Retinal pigment epithelial cell (primary cell): ENCODE measurements at places on chromosomes 1 and 21.

DNA sequence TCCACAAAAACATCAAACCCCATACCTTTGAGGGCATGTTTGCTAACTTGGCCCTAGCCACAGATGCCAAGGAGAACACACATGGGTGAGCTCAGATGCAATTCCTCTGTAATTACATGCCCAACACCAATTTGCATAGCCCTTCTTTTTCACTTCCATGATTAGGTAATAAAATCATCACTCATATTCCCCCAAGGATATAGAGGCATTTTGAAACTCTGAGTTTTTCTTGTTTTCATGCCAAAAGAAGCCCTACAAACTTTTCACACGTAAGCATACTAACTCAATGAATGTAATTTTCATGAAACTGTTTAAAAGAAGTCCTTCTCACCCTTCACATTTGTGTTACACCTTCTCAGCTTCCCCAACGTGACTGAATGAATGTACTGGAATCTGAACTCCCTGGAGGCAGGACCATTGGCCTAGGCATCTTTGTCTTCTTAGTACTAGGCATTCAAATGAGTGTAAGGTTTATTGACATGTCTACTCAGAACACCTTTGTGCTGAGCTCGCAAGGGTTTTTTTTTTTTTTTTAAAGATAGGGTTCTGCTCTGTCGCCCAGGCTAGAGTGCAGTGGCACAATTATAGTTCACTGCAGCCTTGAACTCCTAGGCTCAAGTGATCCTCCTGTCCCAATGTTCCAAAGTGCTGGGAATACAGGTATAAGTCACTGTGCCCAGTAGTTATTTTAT, 31.0 kb downstream of the FBXO42 start:
- DNase-seq, result no peak

- DNase-seq, result no peak
These were observed 32.8 kb downstream of the DPT start for GRCh38 chr1:168696125-168696760.

GRCh38 chr1:22959545-22960360, 12.9 kb downstream of the LACTBL1 start:
- DNase-seq, result no peak

DNA sequence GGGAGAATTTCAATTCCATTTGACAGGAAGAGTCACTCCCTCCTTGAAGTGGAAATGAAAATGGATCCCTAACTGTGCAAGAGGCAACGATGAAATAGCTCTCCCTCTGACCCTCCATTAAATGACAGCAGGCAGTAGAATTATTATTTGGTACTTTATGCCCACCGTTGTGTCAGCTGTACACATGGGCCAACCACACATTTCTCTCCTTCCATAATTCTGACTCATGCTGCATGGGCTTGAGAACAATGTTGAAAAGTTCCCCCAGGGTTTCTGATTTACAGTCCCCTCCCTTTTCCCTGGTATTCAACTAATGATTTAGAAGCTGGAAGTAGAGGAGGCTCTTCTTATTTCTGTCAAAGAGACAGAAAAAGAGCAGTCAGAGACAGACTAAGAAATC, 103.5 kb downstream of the RGS7 start:
- DNase-seq, result no peak

GRCh38 chr1:221032637-221033280, 153.5 kb downstream of the HLX start:
- DNase-seq, result no peak

GRCh38 chr1:100921110-100921706, 25.3 kb downstream of the SLC30A7 start:
- no peak for DNase-seq

GRCh38 chr1:221334062-221334461, 407.8 kb downstream of the DUSP10 start:
- DNase-seq, result no peak

DNA sequence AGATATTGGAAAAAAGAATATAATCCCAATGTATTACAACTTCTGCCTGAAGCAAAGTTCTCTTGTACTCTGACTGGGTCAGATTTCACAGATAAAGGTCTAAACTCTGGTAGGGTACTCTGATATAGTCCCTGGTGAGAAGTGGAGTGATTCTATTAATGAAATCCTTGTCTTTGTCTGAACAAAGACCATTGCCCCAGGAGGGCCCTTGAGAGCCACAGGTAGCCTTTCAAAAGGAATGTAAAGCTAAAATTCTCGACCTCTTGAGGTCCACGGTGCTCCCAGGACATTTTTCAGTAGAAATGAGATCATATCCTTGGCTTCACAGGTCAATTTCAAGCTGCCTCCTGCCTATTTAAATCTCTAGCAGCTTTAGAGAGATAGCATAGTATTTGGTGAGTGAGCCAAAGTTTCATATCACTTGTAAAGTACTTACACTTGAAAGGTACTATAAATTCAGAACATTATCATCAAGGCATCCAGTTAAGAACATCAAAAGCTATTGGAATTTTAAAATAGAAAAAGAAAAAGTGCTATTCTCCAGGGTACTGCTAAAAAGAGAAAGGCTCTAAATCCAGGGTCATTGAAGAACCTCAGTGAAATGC, 10.1 kb downstream of the TNNI3K start:
- no peak for DNase-seq

- DNase-seq, result no peak
These were observed 130.4 kb upstream of the F3 start for GRCh38 chr1:94672001-94672400.

- DNase-seq, result no peak
These were observed 81.3 kb upstream of the COL6A1 start for GRCh38 chr21:45900034-45900868.

DNA sequence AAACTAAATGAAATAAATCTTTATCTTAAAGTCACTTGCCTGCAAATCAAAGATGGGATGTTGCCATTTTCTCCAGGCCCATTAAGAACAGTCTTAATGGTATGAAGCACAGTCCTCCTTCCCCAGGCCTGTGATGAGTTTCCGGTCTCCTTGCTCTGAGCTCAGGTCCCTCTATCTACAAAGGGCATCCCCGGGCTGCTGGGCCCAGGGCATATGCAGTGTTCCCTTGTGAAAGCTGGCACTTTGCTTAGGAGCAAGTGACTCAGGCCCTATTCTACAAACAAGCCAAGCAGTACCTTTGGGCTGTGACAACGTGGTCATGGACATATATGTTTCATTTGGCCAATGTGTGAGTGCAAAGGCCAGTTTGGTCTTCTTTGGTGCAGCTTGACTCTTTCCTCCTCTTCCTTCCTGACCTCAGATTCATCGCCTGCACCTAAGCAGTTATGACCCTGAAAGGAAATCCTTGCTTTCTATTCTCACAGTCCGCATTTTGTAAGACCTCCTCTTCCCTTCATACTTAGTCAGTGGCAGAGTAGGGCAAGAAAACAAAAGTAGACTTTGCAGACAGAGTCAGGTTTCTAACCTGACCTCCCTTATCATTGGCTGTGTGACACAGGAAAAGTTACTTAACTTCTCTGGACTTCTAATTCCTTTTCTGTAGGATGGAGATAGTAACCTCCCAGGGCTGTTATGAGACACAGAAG, 109.5 kb downstream of the ERG start:
- DNase-seq, result no peak

GRCh38 chr1:107810291-107810951, 154.6 kb downstream of the VAV3 start:
- DNase-seq, result no peak

DNA sequence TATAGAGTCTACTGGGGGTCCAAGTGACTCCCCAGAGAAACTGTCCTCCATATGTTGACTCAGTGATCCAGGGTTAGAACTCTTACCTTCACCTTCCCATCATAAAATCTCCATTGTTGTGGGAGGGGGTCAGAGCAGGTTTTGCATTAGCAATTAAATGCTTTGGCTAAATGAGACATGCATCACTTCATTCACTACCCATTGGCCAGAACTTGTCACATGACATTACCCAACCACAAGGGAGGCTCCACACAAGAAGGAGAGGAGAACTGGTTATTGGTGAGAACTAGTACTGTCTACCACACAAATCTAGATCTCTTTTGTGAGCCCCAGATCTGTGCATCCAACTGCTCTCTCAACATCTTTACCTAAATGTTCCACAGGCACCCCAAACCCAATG, 4.2 kb upstream of the C1orf162 start:
- no peak for DNase-seq

GRCh38 chr1:30610917-30611316, 112.5 kb downstream of the MATN1 start:
- DNase-seq, result no peak

DNA sequence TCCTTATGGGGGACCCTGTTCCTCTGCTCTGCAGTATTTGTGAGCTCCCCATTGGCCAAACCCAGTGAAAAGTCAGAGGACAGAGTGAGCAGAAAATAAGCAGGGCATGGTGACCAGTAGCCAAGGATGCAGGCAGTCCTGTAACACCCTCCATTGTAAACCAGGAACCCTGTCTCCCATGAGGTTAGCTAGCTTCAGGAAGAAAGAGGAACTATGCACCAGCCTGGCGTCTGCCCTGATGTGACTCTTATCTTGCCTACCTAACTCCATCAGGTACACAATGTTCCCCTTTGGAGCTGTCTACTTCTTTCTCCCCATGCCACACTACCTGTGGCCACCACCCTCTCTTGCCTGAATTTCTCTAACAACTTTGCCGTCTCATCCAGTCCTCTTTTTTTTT, 119.2 kb downstream of the LRIG2 start:
- no peak for DNase-seq

DNA sequence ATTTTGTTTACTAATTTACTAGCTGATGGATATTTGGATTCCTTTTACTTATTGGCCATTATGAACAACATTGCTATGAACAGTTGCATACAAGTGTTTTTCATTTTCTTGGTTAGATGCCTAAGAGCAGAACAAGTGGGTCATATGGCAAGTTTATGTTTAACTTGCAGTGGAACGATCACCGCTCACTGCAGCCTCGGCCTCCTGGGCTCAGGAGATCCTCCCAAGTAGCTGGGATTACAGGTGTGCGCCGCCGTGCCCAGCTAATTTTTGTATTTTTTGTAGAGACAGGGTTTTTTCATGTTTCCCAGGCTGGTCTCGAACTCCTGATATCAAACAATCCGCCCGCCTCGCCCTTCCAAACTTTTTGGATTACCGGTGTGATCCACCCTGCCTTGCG, 820.5 kb upstream of the TMPRSS15 start:
- DNase-seq, result no peak

DNA sequence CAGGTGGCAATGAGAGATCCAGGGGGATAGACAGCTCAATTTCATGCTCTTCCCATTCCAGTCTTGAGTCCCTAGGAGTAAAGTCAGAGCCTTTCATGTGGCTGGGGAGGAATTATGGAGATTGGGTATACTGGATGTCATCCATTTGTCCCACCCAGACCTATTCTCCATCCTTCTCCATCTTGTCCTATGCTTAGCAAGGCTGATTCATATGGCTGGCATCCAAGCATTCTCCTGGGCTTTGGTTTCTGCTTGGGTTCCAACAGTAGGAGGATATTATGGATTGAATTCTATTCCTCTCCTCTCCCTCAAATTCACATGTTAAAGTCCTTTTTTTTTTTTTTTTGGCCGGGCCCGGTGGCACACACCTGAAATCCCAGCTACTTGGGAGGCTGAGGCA, 3.8 kb upstream of the CDC20 start:
- no peak for DNase-seq

DNA sequence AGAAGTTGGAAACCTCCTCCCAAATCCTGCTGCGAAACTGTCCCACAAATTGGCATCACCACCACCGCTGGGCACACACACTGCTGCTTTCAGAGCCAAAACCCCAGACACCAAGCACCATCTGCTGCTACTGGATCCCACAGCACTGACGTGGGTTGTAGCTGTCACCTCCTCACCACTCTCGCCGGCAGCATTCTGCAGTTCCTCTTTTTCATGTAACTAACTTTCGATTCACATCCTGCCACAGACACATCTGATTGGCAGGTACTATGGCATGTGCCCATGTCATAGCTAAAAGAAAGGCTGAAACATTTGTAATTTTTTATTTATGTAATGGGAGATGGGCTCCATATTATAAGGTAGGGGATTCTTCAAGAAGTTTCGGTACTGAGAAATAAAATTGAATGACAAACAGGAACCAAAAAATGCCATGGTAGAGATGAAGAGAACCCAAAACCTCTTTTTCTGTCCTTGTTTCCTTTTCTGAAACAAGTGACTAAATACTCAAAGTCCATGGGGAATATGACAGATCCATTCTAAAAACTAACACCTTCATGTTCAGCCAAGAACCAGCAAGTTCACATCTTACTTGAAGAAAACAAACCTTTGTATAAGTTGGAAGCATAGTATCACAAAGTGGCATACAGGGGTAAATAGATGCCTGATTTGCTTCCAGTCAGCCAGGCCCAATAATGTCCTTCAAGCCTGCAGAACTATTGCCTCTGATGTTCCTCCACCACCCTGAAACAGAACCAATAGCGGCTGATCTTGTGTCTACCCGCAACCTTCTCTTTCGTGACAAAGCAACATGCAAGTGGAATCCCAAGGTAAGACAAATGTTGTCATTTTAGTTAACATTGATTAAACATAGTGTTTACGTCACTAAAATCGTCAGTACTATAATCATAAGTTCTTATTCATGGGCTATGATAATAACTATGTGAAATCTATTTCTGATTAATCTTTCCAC, 26.6 kb upstream of the RGS13 start:
- no peak for DNase-seq

DNA sequence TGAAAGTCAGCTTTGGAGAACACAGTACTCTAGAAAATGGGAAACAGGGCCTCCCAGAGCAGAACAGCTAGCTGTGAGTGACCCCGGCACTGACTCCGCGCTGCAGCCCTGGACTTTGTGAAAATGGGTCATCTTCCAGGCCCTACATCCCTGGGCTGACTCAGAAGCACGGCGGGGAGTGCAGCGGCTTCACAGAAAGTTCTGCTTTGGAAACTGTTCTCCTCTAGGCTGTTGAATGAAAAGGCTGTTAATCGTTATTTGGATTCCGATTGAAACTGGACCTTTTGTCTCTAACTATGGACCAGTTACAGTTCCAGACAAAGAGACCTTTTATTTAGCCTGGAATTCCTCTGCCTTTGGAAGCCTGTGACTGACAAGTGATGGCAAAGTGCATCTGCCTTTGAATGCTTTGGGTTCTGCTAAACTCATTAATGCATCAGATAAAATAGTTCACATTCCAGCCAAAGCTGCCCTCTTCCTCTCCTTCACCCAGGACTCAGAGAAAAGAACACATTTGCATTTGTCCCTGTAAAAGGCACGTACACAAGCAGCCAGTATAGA, 144.9 kb upstream of the HOOK1 start:
- peak; percentile 23 for DNase-seq
